ENCODE measurements at places on chromosomes 16 and 17.

DNA sequence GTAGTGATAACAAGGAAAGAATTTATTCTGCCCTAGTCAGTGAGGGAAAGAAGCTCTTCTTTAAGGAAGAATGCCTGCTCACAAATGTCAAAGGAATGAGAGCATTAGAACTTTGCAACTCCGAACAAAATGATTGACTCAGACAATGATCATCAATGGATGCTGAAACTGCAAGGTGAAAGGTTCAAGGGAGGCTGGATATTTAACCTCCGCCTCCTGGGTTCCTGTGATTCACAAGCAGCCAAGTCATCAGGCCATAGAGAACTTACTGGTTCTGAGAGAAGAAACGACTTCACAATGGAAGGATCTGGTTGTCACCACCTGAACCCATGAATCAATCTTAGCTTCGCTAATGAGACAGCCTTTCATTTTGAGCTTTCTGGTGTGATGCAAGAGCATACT, 16.0 kb upstream of the SCNN1B start:
- DNase-seq = no peak

GRCh38 chr17:56047331-56047730, 105.9 kb upstream of the ANKFN1 start:
- DNase-seq = no peak

DNA sequence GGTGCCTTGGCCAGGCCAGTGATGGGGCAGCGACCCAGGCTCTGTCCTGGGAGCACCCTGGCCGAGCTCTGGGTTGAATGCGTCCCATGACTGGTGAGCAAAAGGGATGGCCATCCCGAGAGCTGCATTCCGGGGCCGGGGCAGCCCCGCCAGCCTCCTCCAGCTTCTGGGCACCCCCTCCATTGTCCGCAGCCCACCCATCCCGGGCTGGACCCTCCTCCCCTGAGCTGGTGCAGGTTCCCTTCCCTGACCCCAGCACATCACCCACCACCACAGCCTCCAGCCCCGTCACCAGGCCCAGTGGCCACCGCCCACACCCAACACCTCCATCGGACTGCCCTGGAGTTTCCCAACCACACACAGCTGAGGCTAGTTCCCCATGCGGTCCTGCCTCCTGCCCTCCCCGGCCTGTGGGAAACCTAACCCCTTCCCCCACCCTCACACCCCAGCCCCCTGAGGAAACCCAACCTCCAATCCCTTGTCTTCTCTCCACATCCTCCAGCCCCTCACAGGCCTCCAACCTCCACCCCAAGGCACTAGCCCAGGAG, 16.2 kb upstream of the PVALEF start:
- no peak for DNase-seq

DNA sequence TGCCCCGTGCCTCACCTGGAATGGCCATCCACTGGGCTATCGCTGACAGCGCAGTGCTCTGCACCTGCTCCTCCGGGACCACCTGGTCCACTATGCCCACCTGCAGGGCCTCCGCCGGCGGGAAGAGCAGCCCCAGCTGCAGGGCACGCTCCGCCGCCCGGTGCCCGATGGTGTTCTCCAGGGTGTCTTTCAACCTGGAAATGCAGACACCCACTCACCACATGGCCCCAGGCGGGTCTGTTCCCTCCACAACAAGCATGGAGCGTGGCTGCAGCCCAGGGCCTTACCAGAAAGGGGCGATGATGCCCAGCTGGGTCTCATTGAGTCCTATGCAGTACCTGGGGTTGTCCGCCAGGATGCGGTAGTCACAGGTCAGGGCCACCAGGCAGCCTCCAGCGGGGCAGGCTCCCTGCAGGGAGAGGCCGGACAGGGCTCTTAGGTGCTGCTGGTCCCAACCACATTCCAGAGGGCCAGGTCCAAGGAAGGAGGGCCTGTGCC, 6.8 kb downstream of the DNASE1L2 start:
- DNase-seq = no peak

DNA sequence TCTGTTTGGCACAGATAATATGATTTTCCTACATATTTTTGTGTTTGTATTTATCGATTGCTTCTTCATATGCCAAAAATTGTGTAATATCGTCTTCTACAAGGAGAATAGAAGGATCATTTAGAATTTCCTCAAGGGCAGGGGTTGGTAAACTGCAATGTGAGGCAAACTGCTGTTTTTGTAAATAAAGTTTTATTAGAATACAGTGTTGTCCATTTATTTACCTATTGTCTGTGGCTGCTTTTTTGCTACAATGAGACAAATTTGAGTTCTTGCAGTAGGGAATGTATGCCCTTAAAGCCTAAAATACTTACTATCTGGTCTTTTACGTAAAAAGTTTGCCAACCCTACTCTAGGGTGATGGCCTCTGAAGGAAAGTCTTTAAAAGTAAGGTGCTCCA, 509.5 kb downstream of the TMEM114 start:
- DNase-seq = no peak

DNA sequence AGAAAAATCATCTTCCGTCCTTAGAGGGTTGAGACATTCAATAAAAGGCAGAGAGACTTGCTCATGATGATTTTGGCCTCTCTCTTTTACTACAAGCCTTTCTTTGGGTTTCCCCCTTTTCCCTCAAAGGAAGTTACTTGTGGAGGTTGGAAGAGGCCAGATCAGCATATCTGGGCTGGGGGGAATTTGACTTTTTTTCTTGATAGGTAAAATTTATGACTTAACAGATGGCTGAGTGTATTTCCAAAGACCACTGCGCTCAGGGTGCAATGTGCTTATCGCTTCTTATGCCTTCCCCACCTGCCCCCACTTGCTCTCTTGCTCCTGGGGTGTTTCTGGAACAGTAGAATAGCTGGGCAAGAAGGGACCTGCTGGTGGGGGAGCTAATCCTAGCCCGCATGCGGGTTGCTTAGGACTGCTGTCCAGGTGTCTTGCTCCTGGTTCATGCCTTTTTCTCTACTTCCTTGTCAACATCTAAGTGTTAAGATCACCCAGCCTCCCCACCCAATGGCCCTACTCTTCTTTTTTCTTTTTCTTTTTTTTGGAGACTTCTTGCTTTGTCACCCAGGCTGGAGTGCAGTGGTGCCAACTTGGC, 131.9 kb downstream of the MSI2 start:
- DNase-seq = no peak

- no peak for DNase-seq
Measured at GRCh38 chr16:71387045-71387871, 28.7 kb downstream of the CALB2 start.

- DNase-seq = no peak
Measured at GRCh38 chr16:67101311-67102082, 8.2 kb upstream of the PHAF1 start.

- DNase-seq = no peak
Measured at GRCh38 chr16:54977211-54977610, 46.5 kb downstream of the IRX5 start.

- no peak for DNase-seq
Measured at GRCh38 chr16:57474671-57475661, 11.3 kb downstream of the DOK4 start.

GRCh38 chr16:82360024-82360783, 190.2 kb upstream of the MPHOSPH6 start:
- DNase-seq = no peak

DNA sequence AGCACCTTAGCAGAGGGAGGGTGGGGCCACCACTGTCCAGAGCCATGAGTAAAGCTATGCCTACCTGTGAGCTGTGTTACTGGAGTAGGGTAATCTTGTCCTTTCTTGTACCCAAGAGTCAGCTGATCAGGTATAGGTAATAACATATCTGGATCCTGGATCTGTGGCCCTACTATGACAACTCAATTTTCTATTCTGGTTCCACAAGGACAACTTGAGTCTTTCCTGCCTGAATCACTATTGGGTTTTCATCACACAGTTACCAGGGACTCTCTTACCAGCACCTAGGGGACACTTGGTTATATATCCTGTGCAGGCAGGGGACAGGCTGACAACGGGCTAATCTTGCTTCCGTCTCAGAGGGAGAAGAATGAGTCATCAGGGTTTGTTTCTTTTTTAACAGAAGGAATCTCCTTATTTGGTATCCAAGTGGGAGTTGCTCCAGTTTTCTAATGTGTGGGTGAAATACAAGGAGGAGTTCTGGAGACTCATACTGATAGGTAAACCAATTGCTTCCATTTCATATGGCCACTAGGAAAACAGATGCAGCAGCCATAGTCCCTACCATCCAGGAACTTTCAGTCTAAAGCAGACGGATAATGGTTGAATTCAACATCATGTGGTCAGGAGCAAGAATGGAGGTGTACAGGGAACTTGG, 6.8 kb downstream of the ZNF267 start:
- DNase-seq = no peak

- DNase-seq = no peak
Measured at GRCh38 chr17:66448026-66448639, 145.7 kb downstream of the PRKCA start.

DNA sequence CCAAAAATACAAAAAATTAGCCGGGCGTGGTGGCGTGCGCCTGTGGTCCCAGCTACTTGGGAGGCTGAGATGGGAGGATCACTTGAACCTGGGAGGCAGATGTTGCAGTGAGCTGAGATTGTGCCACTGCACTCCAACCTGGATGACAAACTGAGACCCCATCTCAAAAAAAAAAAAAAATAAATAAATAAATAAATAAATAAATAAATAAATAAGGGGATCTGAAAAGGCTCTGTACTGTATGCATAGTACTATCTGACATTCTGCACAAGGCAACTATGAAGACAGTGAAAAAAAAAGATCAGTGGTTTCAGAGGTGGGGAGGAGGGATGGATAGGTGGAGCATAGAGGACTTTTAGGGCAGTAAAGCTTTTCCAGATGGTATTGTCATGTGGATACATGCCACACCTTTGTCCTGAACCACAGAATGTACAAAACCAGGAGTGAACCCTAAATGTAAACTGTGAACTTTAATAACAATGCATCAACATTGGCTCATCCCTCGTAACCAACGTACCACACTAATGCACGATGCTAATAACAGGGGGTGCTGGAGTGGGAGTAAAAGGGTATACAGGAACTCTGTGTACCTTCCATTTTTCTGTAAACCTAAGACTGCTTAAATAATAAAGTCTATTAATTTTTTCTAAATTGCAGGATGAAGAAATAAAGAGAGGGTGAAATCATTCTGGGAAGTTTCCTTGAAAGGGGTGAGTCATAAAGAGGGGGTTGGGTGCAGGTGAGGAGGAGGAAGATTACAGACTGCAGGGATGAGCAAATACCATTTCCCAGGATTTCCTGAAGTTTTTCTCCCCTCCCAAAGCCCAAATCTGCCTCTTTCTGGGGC, 155.8 kb upstream of the SDK2 start:
- no peak for DNase-seq

GRCh38 chr16:27189335-27189972, 13.9 kb upstream of the KDM8 start:
- DNase-seq = no peak

- no peak for DNase-seq
Measured at GRCh38 chr17:68704871-68705713, 103.9 kb upstream of the FAM20A start.

- no peak for DNase-seq
Measured at GRCh38 chr16:29139261-29139802, 154.5 kb downstream of the LAT start.

- DNase-seq = no peak
Measured at GRCh38 chr17:61127960-61128359, 271.7 kb upstream of the TBX2 start.
